ENCODE measurements at places on chromosomes 5 and 9.

- peak; percentile 23 for DNase-seq
Measured at GRCh38 chr5:122492675-122493074, 180.6 kb downstream of the SNCAIP start.

DNA sequence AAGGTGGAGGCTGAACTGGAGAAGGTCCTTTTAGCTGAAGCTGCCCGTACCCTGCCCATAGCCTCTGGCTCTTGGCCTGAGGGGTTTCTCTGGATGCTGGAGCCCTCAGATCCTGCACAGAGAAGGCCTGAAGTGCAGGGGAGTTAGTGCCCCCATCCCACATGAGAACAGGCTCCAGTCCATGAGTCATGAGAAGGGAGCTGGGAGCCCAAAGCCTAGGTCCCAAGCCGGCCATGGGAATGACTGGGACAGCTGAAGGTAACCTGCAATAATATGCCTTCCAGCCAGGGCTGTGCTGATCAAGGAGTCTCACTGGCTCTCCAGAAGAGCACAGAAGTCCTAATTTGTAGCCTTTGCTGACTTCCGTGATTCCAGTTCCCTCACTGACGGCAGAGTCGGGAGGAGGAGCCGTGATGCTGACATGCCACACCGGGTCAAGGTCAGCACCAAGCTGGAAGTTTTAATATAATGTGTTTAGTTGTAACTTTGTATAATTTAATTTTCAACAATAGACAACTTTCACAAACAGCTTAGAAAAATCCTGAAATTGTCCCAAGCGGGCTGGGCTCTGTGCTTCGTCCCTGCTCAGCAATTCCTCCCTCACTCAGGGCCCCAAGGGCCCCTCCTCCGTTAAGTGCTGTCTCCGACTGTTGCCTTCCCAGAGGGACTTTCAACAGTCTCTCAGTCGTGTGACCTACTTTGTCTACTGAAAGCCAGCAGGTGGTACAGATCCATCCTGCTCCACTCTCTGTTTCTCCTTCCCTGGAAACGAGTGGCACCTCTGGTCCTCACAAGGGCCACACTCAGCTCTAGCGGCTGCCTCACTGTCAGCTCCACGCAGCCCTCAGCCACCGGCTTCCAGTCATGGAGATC lies 387.8 kb downstream of the GADD45G start:
- no peak for DNase-seq

GRCh38 chr9:119956111-119956510 lies 586.9 kb upstream of the BRINP1 start:
- no peak for DNase-seq

GRCh38 chr9:125271081-125271480 lies 9.5 kb downstream of the GAPVD1 start:
- DNase-seq, result no peak

All from NCI-H2081 (cell line).